ENCODE measurements at places on chromosomes 11 and 22.

DNA sequence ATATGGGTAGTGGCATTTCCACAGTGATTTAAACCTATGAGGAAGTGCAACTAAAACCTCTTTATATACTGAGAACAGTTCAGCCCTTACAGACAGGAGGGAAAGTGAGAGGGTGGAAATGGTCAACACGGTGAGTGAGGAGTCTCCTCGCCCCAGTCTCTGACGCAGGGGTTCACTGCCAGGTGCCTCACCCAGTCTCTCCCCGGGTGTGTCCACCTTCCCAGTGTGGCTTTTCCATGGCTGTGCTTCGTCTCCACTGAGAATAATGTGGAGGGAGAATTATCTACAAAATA is 116.6 kb upstream of the TOP3B start:
- no peak for DNase-seq

- DNase-seq = no peak
These were observed 11.7 kb downstream of the NRXN2 start for GRCh38 chr11:64711138-64711955.

DNA sequence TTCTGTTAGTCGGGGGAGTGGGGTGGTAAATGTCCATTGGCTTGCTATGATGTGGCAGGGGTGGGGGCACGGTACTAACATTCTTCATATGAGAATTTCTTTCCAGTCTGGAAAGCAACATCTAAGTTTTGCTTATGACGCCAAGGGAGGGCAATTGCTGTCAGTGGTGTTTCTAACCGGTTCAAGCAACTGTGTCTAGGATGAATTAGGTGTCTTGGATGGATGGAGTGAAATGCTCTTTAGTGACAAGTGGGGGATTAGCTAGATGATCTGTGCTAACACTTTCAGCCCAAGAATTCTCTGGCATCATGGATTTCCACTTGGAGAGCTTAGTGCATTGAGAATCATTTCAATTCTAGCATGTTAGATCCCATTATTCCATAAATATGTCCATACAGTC is 262.6 kb upstream of the SORL1-AS1 start:
- no peak for DNase-seq

DNA sequence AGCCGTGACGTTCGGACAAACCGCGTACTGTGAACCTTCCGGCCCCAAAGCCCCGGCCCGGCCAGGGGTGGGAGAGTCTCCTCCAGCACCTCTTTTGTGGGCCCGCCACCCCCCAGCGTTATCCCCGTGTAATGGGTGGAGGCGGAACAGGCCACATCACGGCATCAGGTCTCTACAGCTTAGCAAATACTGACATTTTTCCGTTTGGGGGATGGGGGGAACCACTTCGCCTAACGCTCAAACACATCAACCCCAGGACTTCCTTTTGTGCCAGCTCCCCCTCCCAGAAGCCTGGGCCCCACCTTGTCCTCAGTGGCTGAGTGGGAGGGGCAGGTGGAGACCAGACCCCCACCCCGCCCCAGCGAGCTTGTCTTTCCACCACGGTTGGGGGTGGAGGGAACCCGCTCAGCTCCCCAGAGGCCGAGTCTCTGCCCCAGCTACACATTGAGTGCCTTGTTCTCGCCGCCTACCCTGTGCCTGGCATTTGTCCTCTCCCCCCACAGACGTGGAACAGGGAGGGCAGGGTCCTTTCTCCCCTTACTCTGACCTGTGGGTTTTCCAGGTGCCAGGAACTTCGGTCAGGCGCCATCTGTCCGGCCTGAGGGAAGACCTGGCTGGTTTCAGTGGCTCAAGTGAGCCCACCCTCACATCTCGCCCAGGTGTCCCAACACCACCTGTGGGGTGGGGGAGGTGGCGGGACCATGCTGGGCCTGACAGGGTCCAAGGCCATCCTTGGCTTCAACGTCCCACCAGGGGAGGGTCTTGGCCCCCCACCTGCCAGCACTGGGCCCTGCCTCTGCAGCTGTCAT is 29.6 kb downstream of the SBF1 start:
- no peak for DNase-seq

DNA sequence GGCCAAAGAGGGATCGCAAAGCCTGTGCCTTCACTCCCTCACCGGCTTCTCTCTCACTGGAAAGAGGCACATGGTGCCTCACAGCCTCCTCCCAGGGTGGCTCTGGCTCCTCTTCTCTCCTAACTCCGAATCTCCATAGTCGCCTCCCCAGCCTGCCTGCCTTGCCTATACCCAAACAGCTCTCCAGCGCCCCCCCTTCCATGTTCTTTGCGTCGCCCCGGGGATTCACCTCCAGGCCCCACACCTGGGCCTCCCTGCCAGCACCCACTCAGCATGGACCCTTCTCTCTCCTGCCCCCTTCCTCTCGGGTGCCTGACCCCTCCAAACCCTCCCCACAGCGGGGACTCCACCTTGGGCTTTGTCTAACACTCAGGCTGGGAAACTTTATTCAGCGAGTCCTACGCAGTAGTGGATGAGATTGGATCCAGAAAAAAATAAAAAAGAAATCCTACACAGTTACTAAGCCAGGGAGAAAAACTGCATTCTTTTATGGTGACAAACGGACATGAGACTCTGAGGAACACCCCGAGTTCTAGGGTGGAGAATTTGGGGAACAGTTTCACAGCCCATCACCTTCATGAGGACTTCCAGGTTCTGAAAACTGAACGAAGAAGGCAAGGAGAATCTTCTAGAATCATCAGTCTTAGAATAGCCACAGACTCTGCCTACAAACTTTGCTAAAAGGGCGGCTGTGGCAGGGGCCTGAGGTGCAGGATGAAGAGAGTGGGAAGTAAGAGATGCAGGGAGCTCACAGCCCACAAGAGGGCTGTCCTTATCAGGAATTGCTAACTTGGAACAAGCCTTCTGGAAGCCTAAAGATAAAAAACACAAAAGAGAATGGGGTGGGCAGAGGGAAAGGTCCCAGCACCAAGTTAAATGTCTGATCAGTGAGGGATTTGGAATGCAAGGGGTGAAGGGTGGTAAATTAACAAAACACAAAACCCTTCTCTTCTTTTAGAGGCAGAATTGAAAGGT is 5.3 kb downstream of the PPM1F start:
- peak; percentile 56 for DNase-seq

DNA sequence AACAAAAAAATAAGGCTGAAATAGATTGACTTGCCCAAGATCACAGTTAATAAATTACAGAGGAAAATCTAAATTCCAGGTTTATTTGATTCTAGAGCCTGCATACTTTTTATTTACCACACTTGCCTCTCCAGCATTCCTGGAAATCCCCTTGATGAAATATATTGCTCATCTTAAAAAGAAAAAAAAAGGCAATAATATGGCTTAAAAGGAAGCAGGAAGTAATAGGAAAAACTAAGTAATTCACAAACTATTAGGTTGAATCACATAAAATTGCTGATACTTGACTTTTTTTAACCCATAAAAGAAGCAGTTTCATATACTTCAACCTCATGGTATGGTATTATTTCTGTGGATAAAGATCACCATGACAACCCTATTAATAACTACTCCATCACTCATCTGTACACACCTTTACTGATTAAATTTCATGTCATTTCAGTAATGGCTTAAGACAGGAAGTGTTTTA is 52.9 kb downstream of the COPB1 start:
- DNase-seq = peak; percentile 9

DNA sequence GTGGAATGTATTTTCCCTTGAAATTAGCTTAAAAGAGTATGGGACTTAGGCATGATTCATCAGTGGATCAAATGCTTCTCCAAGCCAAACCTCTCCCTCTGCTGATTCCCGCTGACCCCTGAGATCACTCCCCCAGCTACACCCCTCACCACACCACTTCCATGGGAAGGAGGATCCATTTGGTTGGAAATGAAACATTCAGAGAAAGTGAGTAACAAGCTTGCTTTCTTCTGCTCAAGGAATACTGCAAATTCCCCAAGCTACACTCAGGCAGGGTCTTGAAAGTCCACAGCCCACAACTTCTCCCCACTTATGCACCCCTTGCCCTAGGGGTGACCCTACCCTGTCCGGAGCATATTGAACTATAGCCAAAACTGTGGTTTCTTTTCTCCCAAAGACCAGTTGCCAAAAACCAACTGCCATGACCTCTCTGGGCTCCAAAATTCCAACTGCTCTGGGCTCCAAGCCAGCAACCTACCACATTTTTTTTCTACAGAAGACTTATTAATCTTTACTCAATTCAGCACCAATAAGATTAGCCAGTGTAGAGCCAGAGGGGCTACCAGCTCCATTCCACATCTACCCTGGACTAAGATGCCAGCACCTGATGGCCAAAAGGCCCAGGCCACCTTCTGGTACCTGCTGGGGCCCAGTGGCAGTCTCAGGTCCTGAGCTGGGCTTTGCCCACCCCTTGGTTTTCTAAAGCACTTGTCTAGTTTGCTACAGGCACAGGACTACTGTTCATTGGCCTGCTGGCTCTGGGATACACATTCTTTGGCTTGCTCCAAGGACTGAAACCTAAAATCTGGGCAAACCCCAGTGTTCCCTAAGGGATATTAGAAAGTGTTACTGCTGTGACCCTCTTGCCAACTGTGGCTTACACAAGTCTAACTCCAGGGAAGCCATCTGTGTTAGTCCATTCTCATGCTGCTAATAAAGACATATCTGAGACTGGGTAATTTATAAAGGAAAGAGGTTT is 101.1 kb downstream of the MICAL3 start:
- DNase-seq = no peak

DNA sequence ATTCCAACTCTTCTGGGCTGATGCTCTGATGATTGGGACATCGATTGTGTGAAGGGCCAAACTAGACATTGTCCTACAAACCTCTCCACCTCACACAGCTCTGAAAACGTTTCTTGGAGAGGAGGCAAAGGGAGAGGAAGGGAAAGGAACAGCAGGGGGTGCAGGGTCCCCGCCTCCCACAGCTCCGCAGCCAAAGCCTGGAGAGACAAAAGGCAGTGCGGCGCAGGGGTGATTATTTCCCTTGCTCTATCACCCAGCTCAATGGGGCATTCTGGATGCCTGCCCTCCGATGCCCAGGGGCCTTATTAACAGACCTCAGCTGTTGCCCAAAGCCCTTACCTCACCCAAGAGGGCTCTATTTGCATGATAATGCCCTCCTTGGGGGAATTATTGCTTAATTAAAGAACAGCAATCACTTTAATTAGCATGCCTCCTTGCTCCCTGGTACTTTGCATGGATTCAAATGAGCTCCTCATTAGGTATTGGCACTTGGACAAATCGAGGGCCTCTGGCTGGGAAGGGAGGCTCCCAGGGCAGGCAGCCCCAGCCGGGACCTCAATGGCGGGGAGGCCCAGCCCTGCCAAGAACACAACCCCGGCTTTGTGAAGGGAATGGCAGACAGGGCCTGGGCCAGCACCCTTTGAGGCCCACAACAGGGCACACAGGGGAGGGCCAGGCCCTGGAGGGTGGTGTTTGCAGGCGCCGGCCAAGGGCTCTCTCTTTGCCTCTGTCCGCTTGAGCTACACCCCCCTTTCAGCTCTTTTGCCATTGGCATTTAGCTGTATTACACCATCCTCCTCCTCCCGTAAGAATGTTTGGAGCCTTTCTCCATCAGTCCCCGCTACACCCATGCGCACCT is 19.8 kb upstream of the CDON start:
- DNase-seq = no peak

- DNase-seq = no peak
These were observed 974 bp downstream of the PPIL2 start for GRCh38 chr22:21666786-21667185.

DNA sequence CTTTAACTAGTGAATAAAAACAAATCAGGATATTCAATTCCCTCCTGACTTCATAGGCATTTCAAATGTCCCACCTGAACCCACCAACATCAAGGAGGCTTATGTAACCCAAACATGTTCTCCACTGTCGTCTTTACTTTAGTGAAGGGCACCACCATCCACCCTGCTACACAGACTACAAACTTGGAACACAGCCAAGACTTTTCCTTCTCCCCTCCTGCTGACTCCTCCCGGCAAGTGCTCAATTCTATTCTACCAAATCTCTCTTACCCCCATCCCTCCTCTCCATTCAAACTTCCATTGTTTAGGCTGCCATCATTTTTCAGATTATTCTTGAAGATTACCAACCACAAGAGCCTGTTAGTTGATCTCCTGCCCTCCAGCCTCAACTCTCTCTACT is 24.3 kb downstream of the SAAL1 start:
- no peak for DNase-seq

DNA sequence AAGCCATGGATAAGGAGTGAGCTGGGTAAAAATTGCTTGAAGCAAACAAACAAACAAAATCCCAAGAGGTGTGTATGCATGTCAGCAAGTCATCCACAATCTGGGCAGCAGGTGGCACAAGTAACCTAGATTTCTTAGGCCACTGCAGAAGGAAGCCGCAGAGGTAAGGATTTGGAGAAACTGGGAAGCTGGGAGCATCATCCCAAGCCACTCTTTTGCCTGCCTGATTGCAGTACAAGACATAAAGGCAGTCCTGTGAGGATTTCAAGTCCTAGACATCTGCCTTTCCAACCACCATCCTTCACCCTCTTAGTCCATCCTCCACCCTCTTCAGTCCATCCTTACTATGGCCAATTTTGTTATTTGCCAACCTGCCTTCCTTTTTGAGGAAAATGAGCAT is 67.2 kb upstream of the BMAL1 start:
- DNase-seq = peak; percentile 82

GRCh38 chr22:33129621-33130020 is 71.4 kb upstream of the SYN3 start:
- no peak for DNase-seq

GRCh38 chr11:125229916-125230315 is 65.4 kb downstream of the PKNOX2 start:
- no peak for DNase-seq

DNA sequence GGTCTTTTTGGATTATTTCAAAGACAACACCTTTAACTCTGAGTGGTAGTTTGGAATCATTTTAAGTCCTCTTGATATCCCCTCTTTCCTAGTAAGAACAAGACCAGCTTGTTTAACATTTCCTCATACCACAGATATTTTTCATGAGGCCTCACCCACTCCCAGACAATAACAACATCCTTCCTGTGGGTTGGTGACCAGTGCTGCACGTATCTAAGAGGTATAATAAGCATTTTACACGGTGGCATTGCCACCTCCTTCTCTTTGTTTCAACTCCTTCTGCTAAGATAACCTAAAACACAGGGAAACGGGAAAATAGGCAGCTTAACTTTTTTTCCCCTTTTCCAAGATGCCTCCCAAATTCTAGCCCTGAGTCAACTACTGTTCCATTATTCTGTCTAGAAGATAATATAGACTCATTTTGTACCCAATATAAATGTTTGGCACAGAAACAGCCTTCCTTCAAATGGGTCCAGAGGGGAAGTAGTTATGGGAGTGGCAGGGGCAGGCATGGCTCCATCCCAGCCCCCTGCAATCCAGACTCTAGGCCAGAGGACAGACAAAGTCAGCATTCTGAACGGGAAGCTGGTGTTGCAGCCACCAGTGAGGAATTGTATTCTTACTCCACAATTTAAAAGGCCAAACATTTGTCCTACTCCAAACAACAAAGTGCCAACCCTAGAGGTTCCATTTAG is 28.5 kb downstream of the MAML2 start:
- no peak for DNase-seq

Data from RKO (cell line).